ENCODE measurements at places on chromosomes 7 and 10.

DNA sequence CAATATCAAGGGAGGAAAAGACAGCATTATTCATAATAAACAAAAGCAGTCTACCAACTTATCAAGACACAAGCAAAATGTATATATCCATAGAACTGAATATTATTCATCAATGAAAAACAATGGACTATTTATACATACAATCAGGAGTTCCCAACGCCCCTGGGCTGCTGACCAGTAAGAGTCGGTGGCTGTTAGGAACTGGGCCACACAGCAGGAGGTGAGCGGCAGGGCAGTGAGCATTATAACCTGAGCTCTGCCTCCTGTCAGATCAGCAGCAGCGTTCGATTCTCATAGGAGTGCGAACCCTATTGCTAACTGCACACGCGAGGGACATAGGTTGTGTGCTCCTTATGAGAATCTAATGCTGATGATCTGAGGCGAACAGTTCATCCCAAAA, 71.7 kb upstream of the GPR22 start:
- no peak for DNase-seq

GRCh38 chr10:22611425-22612115, 102.8 kb downstream of the PIP4K2A start:
- DNase-seq, result peak; percentile 36

DNA sequence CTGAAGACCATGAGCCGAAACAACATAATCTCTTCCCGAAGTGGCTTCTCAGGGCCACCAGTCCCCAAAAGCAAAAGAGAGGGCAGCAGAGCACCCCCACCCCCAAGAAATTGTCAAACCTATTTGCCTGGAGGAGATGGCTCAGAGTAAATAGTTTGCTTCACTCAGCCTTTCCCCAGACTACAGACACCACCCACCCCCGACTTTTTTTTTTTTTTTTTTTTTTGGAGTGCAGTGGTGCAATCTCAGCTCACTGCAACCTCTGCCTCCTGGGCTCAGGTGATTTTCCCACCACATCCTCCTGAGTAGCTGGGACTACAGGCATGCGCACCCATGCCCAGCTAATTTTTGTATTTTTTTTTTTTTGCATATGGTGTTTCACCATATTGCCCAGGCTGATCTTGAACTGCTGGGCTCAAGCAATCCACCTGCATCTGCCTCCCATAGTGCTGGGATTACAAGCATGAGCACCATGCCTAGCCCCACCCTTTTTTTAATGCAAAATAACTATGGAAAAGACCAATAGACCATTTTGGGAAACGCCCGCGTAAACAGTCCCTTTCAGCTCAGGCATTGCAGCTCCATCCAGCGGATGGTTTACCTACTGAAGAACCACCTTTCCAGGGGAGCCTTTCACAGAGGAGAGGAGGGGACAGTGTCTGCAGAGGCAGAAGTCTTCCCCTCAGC, 9.7 kb downstream of the ZMIZ1 start:
- DNase-seq, result no peak

DNA sequence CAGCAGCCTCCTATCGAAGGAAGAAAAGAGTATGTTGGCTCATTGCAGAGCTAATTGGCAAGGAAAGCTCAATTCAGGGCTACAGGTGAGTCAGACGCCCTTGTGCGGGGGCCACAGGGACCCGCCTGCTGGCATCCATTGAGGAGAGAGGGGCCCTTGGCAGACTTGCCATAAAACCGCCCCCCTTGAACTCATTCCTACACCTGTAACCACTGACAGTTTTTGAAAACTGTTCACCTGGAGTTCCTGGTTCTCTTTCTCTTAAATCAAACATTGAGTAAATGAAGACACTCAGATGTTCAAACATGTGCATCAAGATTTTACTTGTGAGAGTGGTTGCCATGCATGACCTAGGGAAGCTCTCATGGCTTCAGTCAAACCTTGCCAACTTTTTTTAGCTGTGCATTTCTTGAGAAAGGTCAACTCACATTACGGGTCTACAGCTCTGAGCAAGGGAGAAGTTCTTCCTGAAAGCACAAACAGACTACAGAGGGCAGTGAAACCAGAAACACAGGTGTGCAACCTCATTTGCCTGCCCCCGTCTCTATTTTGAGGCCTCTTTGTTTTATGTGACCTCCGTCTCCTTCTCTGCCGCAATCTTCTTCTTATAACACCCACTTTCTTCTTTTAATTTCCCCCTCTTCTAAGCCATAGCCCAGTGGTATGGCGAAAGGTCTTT, 87.8 kb downstream of the TBXAS1 start:
- DNase-seq, result no peak

- no peak for DNase-seq
These were observed 188.4 kb upstream of the CACNA2D1 start for GRCh38 chr7:82631998-82632397.

DNA sequence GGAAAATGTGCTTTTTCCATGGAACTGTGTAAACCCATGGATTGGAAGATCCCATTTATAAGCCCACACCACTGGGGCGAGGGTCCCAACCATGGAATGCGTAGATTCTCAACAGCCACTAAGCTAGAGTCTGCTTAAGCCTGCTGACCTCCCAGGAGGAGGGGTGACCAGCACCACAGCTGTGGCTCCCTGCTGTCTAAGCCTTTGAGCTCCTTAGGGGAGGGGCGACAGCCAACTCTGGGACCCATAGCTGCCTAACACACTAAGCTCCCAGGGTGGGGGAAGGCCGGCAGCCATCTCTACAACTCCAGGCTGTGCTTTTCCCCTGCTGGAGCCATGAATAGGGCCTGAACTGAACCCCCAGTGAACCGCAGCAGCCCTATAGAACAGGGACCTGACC, 249.8 kb upstream of the HPS1 start:
- no peak for DNase-seq

GRCh38 chr10:31095677-31096560, 64.3 kb upstream of the ZNF438 start:
- no peak for DNase-seq

GRCh38 chr10:99316374-99316773, 12.8 kb upstream of the CNNM1 start:
- no peak for DNase-seq
